ENCODE measurements at places on chromosomes 1 and 21.

DNA sequence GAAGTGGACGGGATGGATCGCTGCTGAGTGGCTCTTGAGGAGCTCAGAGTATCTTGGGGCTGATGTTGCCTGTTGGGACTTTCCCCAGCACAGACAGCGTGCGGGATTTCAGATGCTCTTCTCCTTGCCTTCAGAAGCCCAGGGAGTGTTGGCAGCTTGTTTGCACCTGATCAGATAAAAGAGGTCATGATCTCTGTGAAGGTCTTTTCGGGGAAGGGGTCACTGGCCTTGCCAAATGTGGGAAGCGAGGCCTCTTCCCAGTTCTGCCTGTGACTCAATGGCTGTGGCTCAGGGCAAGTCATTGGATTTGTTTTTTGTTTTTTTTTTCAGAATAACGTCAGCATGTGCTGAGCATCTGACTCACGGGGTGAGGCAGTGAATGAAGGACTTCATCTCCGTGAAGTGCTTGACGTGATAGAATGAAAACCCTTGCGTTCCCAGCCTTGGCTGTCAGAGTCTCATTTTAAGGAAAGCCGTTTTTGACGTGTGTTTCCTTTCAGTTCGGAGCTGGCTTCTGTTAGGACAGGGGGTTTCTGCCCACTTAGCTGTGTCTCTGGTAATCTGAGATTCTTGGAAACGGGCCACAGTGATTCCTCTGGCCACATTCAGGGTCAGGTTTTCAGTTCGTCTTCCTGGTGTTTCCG lies 46.7 kb downstream of the GALNT2 start:
- DNase-seq: peak; percentile 42

DNA sequence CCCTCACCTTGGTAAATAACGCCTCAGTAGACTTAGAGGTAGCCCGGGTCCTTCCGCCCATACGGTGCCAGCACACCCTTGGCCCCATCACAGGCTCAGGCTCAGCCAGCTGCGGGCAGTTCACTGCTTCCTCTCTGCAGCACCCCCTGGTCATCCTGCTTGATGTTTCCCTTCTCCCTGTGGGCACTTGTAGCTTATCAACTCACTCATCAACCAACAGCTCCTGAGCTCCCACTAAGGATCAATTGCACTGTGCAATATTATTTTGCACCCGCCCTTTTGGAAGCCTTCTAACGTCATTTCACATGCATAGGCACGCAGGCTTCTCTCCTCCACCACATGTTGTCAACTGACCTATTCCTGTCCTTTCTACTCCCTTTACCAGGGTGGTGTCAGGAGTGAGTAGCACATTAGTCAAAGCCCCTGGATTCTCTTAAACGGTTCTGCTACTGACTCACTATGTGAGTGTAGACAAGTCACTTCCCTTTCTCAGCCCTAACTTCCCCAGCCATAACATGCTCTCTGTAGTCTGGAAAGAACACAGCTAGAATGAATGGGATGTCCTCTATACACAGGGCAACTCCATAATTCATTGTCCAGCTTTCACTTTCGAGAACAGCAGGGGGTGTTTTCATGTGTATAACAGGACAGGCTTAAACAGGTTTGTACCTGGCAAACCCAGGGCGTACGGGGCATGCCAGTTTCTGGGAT lies 47.1 kb upstream of the IRF2BP2 start:
- DNase-seq: peak; percentile 98

- no peak for DNase-seq
Measured at GRCh38 chr1:43754892-43755291, 47.6 kb downstream of the ST3GAL3 start.

- DNase-seq: no peak
Measured at GRCh38 chr1:153493343-153493960, 33.0 kb upstream of the S100A7 start.

DNA sequence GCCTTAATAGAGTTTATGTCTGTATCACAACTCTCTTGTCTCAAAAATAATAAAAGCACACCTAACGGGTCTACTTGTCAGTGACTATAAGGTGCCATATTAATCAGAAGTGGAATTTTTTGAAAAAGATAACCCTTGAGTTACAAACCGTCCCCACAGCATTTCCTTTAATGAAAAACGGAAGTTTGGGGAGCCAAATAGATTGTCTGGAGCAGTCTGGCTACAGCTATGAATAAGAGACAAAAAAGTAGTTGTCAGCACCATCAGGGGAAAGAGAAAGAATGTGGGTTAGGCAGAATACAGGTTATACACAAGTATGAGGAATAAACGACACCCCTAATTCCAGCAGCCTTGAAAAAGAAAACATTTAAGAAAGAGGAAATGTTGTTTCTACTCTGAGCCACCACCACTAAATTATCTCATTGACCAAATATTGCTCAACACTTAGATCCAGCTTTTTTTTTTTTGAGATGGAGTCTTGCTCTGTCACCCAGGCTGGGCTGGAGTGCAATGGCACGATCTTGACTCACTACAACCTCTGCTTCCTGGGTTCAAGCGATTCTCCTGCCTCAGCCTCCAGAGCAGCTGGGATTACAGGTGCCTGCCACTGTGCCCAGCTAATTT lies 29.4 kb upstream of the USP24 start:
- DNase-seq: peak; percentile 81

- DNase-seq: no peak
Measured at GRCh38 chr1:26280333-26281042, 602 bp downstream of the SH3BGRL3 start.

GRCh38 chr1:93244298-93245069 lies 64.0 kb downstream of the CCDC18 start:
- peak; percentile 7 for DNase-seq

GRCh38 chr21:37561941-37562919 lies 195.7 kb downstream of the DYRK1A start:
- no peak for DNase-seq

- peak; percentile 77 for DNase-seq
Measured at GRCh38 chr1:51564124-51564523, 45.1 kb upstream of the EPS15 start.

GRCh38 chr1:24737368-24738117 lies 7.7 kb upstream of the CLIC4 start:
- peak; percentile 46 for DNase-seq

GRCh38 chr1:43522776-43523480 lies 7.8 kb upstream of the PTPRF start:
- DNase-seq: peak; percentile 70

GRCh38 chr1:78650114-78650660 lies 556 bp downstream of the IFI44 start:
- DNase-seq: peak; percentile 76

GRCh38 chr21:42557420-42557819 lies 43.8 kb downstream of the SLC37A1 start:
- DNase-seq: no peak

DNA sequence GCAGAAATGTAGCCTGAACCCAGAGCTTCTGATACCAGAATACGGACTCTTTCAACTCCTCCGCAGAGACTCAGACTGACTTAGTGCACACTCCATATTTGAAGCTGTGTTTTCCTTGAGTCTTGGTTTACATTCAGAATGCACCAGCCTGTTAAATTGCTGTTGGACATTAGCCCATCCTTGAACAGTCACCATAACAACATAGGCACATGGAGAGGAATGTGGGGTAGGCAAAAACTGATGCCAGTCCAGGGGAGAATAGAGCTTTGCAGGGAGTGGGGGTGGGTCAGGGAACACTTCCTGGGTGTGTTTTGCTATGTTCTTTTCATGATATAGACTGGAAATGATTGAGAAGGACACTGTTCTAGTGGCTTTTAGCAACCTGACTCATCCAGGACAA lies 76.3 kb upstream of the CACNA1E start:
- no peak for DNase-seq

GRCh38 chr1:55718758-55719671 lies 503.9 kb upstream of the USP24 start:
- no peak for DNase-seq

DNA sequence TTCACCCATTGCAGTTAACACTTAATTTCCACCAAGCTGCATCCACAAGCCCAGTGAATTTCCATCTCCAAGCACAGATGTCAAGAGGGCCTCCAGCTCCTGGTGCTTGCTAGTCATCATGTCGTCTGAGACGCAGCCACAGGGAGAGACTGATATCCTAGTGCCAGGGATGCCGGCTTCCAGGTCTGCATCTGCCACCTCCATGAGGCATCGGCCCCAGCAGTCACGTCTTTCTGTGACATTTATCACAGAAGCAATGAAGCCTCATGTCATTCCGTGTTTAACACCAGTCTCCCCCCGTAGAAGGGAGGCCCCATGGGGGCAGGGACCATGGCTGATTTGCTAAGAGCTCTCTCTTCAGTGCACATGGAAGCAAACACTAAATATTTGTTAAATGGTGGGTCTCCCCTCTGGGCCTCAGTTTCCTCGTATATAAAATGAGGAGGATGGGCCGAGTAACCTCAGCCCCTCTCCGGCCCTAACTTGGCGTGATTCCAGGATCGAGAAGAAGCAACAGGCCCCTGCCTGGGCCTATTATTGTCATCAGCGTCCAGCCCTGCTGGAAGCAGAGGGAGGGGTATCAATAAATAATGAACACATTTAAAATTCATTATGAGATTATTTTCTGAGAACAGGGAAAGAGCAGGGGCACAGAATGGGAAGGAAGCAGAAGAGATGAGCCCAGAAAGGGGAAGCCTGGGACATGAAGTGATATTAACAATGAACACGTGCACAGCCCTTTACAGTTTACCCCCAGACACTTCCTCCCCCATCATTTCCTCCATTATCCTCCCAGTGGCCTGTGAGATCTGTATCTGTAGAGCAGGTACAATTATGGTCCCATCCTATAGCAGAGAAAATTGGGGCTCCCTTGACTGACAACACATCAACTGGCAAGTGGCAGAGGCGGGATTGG lies 837 bp upstream of the C1QB start:
- peak; percentile 56 for DNase-seq

DNA sequence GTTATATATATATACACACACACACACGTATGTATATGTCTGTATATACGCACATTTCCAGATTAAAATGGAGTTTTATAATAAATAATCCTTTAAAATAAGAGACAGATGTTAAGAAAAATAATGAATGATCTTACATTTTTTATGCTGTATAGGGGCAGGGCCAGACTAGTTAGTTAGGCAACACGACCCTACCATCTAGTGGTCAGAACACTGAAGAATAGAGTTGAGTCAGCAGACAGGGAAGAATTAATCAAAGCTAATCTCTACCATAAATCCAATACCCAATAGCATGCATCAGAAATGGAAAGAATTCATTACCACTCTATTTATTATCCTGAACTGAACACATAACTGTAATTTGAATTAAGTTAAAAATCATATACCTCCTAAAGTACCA lies 156.7 kb downstream of the BRINP3 start:
- no peak for DNase-seq

- no peak for DNase-seq
Measured at GRCh38 chr1:201759194-201759815, 69.7 kb upstream of the IPO9 start.

GRCh38 chr1:1911350-1912041 lies 3.6 kb upstream of the CALML6 start:
- no peak for DNase-seq

- DNase-seq: no peak
Measured at GRCh38 chr1:11176081-11176706, 13.0 kb upstream of the ANGPTL7 start.

DNA sequence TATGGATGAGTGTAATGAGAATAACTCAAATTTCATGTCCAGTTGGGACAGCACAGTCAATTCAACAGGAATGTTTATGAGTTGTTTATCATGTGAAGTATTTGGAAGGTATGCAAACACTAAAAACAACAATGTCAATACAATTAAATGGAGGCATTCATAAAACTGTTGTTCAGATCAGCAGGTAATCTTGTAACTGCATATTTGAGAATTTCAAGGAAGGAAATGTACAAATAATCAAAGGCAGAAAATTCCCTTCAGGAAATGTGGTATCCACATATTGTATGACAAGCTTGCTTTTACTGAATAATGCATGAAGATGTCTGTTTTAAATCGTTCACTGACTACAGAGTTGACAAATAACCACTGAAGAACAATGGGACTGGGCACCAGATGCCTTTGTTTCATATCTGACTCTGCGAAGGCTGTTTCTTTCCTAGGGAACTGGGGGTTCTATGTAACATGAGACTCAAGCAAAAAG lies 198.3 kb downstream of the LTN1 start:
- no peak for DNase-seq

- DNase-seq: no peak
Measured at GRCh38 chr1:212645546-212646543, 37.3 kb downstream of the ATF3 start.
